ENCODE measurements at places on chromosomes 12 and 14.

- DNase-seq: peak; percentile 37
Measured at GRCh38 chr12:115000038-115000437, 316.1 kb upstream of the TBX3 start.

- no peak for DNase-seq
Measured at GRCh38 chr14:94115058-94115591, 4.6 kb downstream of the IFI27 start.

- DNase-seq: no peak
Measured at GRCh38 chr12:103399986-103400385, 95.8 kb downstream of the C12orf42 start.

DNA sequence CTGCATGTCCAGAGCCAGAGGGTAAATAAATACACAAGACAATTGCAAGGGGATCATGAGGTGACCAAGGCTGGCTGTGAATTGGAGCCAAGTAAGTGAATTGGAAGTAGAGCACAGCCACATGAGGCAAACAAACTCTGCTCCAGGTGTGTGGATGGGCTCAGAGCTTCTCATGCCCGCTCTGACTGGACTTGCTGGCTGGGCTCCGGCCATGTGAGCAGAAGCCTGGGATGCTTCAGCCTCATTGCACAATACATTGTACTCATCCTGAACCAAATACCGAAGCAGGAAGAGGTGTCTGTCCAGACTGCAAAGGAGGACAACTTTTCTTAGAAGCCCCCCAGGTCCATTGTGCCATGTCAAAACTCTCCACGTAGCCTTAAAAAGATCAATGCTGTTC lies 193.0 kb downstream of the TTC8 start:
- DNase-seq: no peak

DNA sequence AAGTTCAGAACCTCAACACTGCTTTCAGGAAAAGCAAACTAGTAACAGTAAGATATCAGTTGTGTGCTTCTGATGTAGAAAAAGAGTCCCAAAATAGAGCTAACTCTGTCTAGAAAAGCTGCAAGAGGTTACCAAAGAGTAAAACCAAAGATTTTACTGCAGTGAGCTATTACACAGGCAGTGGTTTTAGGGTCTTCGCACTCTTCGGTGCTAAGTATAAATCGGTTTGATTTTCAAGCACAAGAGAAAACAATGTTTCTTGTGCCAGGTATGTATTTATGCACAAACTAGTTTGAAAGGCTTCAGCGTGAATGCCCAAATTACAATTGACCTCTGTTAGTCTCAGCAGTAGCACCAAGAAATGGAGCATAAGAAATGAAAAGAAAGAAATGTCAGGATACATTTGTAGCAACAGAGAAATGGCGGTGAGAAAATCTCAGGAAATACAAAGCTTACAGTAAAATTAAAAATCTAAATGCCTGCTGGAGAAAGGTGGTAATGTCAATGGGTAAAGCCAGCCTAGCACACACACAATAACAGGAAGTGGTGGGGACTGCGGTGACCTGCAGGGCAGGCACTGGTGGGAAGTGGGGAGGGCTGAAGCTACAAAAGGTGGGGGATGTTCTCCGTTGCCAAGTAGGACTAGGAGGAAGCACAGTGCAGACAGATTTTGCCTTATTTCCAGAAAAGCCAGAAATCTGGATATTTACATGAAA lies 18.0 kb upstream of the DYRK2 start:
- DNase-seq: no peak

DNA sequence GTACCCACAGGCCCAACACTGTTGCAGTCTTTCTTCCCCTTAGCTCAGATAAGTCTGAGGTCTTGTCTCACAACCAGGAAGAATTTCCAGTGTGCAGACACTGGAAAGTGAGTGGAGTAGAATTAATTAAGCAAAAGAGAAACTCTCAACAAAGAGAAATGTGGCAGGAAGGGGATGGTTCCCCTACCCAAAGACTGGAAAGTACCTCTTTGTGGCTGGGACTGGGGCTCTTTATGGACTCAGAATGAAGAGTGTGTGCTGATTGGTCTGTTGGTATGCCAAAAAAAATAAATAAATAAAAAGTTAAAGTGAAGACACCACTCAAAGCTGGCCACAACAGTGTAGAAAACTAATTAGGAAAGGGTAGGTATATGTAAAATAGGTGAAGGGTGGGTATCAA lies 26.4 kb downstream of the GLIPR1L1 start:
- DNase-seq: no peak

GRCh38 chr12:53532021-53532420 lies 24.7 kb upstream of the NPFF start:
- DNase-seq: no peak

DNA sequence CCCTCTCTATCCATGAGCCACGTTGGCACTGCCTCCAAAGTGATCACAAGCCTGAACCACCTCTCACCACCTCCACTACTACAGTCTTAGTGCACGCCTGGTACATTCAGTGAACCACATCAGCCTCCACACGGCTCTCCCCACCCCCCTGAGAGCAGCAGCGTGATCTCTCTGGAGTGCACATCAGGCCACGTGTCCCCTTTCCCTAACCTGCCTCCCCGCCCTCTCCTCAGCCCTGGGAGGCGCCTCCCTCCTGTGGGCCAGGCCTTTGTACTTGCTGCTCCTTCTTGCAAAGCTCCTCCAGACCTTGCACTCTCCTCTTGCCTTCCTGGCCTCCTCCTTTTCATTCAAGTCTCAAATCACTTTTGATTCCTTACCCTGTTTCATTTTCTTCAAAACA lies 49.8 kb downstream of the SLC6A12 start:
- no peak for DNase-seq

DNA sequence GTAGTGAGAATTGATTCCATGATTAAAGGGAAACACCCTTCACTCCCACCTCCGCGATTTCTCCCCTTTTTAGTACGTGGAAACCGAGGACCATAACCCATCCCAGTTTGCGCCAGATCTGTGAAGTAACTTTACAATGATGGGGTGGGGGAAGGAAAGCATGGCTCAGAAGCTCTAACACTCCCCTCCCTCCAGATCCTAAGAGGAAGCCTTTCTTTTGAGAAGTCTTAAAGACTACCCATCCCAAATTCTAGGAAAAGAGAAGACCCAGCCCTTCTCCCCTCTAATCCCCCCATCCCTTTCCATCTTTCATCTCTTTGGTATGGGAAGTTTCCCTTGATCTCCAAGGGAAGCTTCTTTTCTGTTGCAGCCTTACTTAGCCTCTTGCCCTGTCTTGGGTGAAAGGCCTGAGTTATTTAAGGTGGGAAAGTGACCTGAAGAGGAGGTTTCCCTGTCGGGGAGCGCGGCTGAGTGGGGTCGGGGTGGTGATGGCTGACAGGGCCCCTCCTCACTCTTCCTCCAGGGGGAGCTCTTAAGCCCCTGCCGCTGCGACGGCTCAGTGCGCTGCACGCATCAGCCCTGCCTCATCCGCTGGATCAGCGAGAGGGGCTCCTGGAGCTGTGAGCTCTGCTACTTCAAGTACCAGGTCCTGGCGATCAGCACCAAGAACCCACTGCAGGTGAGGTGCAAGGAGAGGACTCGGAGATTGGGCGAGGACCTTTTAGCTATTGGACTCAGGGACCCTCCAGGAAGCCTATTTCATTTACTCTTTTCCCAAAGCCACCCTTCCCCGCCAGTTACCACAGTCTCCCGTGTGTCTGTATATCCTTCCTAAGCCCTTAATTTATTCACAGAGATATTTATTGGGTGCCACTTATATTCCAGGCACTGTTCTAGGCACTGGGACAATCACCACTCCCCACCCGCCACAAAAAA lies 1.8 kb downstream of the MARCHF9 start:
- peak; percentile 33 for DNase-seq

- no peak for DNase-seq
Measured at GRCh38 chr12:89041078-89041477, 311.2 kb downstream of the DUSP6 start.

DNA sequence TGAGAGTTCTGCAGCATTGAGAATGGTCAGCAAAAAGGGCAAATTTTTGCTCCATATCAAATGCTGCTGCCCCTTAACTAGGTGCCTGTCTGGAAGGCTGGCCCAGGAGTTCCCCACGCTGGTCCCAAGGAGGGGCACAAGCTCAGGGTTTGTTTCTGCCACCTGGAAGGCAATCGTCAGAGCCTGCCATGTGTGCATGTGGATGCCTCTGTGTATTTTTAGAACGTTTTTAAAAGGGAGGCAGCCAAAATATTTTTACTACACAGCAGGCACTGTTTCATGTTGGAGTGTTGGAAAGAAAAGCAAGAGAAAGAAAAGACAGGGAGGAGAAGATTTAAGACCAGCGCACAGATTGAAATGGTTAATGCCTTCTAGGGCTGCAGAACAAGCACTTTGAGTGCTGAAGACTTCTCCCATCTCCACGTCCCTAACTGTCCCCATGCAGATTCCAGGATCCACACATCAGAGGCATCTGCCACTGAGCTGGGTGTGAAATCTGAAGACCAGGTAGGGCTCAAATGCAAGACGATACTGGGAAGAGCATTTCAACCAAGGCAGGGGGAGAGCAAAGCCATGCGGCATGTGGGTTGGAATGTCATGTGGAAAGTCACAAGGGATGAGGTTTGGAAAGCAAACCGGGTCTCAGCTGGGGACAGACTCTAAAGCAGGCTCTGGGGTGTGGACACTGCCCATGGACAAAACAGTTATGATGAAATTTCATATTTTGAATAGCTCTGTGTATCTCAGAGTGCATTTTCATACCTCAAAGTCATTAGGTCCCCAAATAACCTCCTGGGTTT lies 557.2 kb downstream of the BCL11B start:
- DNase-seq: no peak

DNA sequence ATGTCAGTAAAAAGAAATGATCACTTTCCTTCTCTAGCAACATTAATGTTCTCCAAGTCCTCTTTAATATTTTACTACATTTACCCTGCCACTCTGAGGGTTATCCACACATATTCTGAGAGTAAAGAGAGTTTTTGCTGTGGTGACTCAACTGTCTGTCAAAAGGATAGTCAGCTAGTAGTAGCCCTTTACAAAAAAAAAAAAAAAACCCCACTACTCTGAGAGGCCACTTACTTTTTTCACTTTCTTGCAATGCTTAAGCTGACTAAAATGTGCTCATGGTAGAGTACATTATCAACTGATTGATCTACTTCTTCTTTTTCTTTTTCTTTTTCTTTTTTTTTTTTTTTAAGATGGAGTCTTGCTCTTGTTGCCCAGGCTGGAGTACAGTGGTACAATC lies 27.6 kb upstream of the PPM1A start:
- DNase-seq: no peak

DNA sequence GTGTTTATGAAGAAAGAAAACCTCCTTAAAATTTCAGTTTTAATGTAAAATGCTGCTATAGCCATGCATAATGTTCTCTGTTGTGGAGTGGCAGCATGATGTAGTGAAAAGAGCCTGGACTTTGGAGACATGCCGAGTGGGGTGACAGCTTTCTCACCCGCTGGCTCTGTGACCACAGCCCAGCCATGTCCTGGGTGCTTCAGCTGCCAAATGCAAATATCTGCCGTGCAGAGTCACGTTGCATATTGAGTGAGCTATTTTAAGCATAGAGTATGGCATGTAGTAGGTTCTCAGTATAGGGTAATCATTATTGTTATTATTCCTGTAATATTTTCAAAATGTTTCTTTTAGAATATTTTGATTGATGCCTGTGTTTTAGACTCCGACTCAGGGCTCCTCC lies 15.5 kb upstream of the TCTN2 start:
- DNase-seq: no peak

DNA sequence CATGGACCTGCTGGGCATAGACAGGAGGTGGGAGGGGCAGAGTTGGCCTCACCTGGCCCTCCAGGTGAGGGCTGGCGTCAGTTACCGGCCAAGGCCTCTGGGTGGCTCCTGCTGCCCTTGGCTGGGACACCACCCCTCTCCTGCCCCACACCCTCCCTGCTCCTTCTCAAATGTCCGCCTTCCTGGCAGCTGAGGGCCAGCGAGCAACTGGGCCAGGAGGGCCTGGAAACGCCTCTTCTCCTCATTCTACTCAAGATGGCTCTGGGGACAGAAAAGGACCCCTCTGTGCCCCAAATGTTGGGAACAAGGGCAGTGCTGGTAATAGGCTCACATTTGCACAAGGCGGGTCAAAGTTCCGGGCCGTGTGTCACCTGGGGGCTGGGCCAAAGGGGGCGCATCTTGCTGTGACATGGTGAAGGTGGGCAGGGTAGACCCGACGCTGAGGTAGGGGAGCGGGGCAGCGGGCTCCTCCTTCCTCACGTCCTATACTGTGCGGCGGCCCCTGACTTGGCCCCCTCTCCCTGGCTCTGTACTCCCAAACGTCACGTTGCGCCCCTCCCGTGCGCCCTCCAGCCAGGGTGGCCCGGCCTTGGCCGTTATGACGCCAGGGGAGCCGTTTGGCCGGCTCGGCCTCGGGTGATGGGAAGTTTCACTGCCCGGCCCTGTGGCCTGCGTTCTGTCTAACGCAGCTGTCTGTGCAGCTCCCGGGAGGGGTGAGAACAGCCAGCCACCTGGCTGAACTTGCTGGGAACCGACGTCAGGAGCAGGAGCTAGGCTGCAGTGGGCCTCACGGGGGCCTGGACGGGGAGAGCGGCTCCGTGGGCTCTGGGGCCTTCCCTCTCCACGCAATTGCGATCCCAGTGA lies 18.0 kb upstream of the DLK1 start:
- DNase-seq: no peak

DNA sequence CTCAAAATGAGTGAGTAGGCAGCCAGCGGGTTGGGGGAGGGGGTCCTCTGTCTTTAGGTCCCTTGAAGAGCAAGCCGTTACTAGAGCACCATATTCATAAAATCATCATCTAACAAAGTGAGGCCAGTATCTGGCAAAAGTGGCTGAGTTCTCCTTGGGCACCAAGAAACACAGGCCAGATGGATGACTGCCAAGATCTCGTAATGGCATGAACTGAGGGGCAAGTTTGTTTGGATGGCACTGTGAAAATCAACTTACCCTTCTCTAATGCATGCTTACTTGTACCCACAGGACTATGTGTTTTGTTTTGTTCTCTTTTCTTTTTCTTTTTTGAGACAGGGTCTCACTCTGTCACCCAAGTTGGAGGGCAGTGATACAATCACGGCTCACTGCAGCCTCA lies 41.6 kb downstream of the GNPTAB start:
- no peak for DNase-seq

GRCh38 chr12:754473-754820 lies 2.1 kb downstream of the WNK1 start:
- peak; percentile 10 for DNase-seq

GRCh38 chr14:35855876-35856481 lies 29.8 kb downstream of the BRMS1L start:
- no peak for DNase-seq

- DNase-seq: no peak
Measured at GRCh38 chr14:91829511-91829910, 37.8 kb downstream of the TC2N start.

DNA sequence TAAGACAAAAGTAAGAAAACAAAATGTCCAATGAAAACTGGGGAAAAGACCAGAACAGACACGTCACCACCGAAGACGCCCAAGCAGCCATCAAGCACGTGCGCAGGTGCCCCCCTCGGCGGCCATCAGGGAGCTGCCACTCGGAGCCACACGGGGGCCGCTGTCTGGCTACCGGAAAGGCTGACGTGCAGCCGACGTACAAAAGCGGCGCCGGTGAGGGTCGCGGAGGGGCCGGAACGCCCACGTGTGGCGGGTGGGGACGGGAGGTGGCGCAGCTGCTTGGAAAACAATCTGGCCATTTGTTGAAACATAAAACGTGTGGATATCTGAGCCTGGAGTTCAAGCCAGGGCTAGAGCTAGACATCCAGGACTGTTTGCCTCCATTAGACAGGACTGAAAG lies 60.7 kb downstream of the GALNT9 start:
- no peak for DNase-seq

All from fibroblast of upper back skin (primary cell).